Stimulated activated CD4-positive, alpha-beta T cell treated with anti-CD3 and anti-CD28 coated beads, Interleukin-1b, Interleukin-23, amount 100 ng/mL, for 1 hour (primary cell): ENCODE measurements at places on chromosomes 11 and 22.

DNA sequence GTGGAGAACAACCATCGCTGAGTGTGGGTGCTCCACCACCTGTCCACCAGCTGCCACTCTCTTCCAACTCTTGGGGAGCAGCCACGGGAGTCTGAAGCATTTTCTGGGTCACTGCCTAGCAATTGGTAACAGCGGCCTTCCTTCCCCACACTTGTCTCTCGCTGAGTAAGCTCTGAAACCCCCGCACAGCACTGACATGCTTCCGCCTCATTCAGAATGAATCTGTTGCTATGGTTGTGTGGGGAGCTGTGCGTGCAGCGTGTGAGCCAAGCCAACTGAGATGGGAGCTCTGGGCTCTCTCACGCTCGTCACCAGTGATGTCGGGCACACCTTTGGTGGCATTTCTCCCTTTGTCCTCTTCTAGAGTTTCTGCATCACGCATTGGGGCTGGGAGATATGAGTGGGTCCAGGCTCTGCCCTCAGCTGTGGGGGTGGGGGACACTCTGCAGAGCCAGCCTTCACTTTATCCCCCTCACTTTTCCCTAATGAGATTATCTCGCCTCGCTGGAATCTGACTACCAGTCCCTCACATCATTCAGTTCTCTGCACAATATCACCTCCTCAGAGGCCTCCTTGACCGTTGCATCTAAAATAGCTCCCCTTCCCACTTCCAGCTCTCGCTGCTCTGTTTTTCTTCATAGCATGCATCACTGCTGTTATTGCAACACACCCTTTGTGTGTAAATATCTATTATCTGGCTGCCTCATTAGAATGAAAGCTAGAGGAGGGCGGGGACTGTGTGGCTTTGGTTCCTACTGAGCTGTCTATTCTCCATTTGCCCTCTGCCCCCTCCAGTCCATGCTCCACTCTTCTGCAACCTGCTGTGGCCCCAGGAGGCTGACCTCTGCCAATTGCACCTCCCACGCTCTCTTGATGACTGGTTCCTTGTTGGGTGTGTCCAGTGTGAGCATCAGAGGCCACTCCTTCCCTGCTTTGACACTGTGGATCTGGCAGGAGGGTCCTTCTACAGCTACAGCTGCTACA, 569.9 kb upstream of the CADM1 start:
- DNase-seq = no peak

DNA sequence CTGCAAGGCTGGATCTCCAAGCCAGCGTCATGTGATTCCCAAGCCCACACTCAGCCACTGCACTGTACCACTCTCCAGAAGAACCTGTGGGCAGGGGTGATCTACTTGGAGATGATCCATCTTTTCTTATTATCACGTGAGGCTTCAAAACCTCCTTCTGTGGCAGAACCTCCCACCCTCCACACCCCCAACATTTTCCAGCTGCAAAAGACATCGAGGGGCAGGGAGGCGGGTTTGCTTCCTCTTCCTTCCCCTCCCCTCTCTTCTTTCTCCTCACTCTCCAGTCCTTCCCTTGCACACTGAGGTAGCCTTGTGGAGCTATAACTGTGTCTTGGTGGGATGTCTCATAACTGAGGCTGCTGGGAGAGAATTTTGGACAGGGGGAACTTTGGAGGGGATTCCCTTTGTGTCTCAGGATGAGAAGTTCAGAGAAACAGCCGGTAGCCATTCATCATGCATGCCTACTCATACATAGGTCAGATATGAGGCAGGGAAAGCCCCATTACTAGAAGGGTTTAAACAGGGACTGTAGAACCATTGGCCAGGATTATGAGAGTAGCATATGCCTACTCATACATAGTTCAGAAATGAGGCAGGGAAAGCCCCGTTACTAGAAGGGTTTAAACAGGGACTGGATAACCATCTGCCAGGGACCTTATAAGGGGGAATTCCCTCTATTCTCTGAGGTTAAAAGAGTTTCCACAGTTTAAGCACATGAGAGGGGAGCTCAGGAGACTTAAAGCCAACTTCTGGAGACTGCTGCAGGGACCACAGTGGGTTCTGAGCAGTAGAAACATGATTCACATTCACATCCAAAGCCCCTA, 420.7 kb upstream of the CADM1 start:
- no peak for DNase-seq

DNA sequence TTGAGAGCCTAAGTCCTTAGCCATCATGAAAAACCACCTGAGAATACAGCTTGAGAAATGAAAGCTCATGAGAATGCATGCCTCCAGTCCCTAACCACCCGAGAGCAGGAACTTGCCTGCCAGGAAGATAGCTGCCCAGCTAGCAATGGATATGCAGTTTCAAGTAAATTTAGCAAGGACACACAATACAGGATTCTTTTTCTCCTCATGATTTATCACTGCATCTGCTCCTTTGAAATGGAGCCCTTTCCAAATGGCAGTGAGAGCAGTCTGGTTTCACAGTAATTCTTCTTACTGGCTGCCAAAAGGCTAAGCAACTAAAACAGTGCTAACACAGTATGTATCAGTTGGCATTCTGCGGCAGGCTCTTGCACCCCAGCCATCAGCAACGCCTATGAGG, 109.9 kb downstream of the MICAL3 start:
- no peak for DNase-seq

DNA sequence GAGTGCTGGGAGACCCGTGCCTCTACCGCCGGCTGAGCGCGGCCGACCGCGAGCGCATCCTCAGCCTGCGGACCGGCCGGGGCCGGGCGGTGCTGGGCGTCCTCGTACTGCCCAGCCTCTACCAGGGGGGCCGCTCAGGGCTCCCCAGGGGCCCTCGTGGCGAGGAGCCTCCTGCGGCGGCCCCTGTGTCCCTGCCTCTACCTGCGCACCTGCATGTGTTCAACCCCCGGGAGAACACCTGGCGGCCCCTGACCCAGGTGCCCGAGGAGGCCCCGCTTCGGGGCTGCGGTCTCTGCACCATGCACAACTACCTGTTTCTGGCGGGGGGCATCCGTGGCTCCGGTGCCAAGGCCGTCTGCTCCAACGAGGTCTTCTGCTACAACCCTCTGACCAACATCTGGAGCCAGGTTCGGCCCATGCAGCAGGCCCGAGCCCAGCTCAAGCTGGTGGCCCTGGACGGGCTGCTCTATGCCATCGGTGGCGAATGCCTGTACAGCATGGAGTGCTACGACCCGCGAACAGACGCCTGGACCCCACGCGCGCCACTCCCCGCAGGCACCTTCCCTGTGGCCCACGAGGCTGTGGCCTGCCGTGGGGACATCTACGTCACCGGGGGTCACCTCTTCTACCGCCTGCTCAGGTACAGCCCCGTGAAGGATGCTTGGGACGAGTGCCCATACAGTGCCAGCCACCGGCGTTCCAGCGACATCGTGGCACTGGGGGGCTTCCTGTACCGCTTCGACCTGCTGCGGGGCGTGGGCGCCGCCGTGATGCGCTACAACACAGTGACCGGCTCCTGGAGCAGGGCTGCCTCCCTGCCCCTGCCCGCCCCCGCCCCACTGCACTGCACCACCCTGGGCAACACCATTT, 3.5 kb downstream of the KLHDC7B start:
- no peak for DNase-seq

GRCh38 chr22:46289244-46289891, 7.3 kb upstream of the GTSE1 start:
- no peak for DNase-seq

- no peak for DNase-seq
Observed at GRCh38 chr22:37312549-37313183, 30.4 kb downstream of the CYTH4 start.

DNA sequence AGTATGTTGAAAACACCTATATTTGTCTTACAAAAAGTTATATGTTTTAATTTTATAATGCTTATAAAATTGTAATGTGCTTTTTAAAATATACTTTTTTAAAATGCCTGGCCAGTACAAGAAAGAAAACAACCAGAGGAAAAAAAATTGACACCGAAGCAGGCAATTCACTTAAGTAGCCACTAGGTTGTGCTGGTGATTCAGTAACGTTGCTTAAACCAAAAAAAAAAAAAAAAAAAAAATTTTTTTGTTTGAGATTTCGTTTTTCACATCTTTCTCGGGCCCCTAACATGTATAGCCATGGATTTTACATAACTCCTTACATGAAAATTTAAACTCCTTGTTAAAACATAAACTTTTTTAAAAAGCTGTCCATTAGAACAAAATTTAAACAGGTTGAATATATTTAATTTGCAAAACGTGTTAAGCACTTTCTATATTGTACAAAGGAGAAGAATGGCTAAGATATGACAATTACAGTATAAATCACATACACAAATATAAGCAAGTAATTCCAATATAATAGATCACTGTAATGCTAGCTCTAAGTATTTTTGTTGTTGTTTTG, 9.2 kb downstream of the OR8B4 start:
- DNase-seq = no peak

- no peak for DNase-seq
Observed at GRCh38 chr22:44780876-44781449, 28.6 kb downstream of the ARHGAP8 start.

- no peak for DNase-seq
Observed at GRCh38 chr11:67120881-67121710, 2.0 kb downstream of the KDM2A start.

GRCh38 chr11:61688365-61689163, 8.4 kb downstream of the DAGLA start:
- no peak for DNase-seq

DNA sequence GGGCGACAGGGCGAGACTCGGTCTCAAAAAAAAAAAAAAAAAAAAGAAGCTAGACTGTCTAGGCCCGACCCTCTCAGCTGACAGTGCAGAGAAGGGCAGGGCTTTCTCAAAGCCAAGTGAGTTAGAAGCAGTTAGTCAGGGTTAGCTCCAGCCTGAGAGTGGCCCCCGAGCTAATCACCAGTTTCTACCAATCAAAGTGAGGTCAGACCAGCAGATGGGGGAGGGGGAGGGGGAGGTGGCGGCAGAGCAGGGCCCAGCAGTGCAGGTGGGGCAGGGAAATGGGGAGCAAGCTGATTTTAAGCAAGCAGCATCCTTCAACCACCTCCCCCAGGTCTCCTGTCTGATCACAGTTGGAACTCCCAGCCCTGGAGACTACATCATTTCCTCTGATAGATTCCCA, 55.3 kb upstream of the PRR5 start:
- DNase-seq = no peak

DNA sequence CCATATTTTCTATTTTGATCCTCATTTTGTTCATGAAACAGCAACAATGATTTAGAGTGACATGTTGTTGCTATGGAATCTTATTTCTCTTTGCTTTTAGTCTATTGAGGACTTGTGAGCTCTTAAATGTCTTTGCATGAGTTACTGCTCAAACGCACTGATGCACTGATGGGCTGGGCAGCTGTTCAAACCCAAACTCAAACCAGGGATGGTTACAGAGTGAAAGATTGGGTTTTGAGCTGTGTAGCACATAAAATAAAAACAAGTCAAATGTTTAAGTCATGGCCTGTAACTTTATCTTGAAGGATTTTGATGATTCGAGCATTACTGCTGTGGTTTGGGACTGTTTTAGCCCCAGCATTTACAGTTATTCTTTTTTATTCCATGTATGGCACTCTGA, 20.1 kb upstream of the NCAM1 start:
- DNase-seq = no peak

DNA sequence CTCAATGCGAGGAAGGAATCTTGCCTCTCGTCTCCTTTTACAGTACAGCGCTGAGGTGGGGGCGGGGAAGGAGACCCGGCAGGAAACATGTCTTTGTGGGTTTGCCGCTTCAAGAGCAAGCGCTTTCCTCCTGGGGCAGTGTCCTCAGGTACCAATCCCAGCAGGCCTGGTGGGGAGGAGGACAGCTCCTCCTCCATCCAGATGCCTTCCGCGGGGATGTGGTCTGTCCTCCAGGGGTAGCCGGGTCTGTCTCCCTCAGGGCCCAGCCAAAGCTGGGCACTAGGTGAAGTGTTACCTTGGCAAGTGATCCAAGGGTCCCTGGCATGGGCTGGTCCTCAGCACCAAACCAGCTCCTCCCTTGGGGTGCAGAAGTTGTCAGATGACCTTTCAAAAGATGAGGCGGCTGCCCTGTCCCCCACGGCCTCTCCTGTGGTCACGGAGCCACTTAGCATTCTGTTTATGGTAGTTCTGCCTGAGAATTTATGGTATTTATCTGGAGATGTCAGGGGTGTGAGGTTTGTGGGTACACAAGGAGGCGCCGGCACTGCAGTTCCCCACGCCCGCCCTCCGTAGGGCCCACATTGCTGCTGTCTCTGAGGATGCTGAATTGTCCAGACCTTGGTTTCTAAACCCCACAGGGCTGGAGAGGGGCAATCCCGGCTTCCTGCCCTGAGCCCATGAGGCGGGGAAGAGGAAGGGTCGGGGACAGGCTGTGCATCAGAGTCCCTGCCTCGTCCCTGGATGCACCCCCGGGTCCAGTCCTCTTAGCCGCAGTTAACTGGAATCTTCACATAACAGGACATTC, 93.5 kb upstream of the ANO1 start:
- no peak for DNase-seq

DNA sequence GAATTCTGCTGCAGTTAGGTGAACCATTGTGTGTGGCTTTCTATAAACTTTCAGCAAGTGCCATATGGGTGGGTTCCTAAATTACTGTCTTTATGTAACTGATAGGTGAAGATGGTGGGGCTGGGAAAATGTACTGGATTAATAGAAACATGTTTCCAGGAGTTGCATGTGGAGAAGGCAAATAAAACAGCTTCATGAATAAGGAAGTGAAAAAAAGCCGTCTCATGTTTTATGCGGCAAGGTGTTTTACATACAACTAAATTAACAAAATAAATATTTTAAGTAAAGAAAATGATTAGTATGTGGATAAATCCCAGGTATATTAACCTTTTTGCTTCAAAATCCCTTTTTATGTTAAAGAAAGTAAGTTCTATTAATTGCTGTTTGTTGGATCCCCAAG, 67.2 kb downstream of the EXT2 start:
- no peak for DNase-seq

DNA sequence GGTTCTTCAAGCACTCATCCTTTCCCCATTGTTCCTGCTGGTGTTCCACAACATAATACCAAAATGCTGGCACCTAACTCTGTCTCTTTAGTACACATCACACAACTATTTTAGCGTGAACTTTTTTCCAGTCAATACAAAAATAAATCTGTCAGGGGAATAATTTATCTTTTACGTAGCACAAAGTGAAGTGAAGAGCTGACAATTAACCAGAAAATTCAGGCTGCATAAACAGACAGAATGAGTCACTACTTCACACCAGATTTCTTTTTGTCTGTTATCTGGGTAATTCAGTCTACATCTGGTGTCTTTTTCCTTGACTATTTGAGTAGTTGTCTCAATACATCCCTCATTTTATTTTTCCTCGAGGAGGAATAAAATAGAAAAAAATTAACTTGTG, 7.9 kb upstream of the ETS1 start:
- DNase-seq = no peak

DNA sequence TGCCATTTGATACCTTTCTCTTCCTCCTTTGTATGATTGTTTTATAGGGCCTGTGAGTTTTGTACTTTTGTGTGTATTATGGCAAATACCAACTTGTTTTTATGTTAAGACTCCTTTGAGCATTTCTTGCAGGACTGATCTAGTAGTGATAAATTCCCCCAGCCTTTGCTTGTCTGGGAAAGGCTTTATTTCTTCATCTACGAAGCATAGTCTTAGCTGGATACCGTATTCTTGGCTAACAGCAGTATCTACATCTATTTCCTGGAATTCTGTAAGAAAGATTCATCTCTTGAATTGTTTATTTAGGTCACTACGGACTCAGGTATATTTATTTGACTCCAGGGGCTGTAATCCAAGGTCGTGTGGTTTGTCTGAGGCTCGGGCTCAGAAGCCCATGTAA, 6.0 kb upstream of the NDUFS8 start:
- no peak for DNase-seq
